Right kidney (tissue), 9 donors: ENCODE measurements at places on chromosomes 6 and 20.

DNA sequence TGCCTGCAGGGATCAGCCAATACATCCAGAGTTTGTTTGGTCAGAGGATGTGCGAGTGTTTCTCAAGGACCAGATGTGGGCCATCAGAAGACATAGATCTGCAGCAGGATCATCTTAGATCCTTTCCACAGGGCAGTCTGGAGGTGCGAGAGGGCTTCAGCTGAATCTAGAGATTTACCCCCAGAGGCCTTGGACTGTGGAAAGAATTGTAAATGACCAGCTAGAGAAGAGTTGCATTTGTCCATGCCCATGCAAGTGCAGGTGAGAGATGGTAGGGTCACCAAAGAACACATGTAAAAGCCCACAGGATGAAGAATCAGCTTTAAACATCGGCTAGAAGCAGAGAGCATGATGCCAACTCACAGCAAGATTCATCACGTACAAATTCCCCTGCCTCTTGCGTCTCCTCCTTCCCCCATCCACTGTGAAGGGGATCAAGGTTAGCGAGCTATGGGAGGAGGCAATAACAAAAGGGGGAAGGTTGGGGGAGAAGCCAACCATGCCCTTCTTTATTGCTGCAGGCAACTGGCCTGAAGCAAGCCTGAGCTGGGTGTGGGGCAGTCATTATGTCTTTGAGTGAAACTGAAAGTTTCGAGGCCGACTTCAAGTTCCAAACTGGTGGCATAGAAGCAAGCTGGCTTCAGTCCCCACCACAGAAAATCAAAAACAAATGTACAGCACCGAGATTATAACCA is 83.5 kb downstream of the SCML4 start:
- no peak for DNase-seq

GRCh38 chr6:14228571-14228970 is 111.0 kb downstream of the CD83 start:
- no peak for DNase-seq

DNA sequence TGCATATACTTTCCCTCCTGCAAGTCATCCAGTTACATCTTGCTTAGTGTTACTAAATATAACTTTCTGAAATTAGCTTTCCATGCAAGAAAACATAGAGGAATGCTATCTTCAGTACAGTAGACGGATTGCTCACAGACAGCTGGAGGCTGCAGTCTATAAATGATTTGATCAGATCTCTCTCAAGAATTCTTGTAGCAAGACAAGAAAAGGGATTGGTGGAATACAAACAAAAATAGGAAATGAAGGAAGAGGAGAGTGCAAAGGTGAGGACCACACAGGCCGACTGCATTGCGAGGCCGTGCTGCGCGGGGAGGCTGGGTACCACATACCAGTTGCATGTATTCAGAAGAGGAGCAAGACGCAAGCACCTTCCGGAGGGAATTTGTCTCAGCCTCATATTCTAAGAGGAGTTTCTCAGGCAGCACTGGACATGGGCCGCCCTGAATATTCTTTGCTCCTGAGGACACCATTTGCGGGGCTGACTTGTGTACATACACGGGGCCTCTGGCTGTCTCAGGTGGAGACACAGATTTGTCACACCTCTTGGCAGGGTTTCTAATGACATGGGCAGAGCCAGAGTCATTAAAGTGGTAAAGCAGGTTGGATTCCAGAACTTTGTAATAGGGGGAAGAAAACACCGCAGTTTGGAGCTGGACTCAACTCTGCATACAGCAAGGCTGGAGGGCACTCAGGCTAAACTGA is 22.7 kb upstream of the KIF25 start:
- no peak for DNase-seq

DNA sequence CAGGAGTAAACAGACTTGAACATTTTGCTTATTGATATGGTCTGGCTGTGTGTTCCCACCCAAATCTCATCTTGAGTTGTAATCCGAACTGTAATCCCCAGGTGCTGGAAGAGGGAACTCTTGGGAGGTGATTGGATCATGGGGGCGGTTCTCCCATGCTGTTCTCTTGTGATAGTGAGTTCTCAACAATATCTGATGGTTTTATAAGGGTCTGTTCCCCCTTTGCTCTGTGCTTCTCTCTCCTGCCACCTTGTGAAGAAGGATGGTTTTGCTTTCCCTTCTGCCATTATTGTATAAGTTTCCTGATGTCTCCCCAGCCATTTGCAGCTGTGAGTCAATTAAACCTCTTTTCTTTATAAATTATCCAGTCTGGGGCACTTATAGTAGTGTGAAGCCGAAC is 40.0 kb downstream of the MYLIP start:
- no peak for DNase-seq

GRCh38 chr6:46888031-46888430 is 33.7 kb downstream of the ADGRF5 start:
- no peak for DNase-seq

DNA sequence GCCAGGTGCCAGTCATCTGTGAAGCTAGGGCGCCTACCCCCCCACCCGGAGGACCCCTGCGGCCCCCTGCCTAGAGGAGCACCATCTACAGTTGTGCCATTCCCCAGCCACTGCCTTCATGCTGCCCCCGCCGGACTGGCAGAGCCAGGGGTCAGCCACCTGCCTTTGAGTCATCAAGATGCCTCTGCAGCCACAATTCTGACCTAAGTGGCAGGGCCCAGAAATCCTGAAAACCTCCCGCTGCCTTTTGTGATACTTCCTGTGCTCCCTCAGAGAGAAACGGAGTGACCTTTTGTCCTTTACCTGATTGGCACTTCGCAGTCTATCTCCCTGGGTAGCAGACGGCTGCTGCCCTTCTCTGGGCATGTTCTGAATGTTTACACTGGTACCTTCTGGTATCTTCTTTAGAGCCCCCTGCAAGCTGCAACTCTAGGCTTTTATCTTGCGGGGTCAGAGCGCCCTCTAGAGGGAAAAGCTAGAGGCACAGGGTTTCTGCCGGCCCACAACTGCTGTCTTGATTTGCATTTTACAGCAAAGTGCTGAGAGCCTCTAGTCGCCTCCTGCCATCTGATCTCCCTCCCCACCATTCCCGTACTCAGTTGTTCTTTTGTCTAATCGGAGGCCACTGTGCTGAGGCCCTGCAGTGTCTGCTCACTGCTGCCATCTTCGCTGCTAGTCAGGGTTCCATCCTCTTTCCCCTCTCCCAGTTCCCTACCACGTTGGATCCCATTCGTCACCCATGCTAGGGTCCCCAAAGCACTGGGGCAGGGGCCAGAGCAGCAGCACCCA is 26.9 kb downstream of the SPATA2 start:
- DNase-seq, result peak; percentile 45

DNA sequence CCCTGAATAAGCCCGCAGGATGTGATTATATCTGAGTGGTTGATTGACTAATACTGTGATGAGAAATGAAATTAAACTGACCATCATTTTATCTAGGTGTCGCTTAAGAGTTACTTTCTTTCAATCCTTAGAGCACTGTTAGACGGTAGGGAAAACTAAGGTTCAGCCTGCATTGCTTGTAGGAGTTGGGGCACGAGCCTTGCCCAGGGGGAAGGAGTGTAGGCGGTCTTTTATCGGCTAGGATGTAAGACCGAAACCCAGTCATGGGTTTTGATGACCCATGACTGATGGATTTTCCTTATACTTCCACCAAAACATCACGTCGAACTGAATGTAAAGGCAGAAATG is 392 bp upstream of the TASP1 start:
- DNase-seq, result no peak

- no peak for DNase-seq
Measured at GRCh38 chr6:114936080-114936479, 593.3 kb upstream of the HS3ST5 start.

- DNase-seq, result no peak
Measured at GRCh38 chr6:113258771-113259170, 598.4 kb upstream of the MARCKS start.

GRCh38 chr6:42051268-42051653 is 937 bp downstream of the TAF8 start:
- no peak for DNase-seq

DNA sequence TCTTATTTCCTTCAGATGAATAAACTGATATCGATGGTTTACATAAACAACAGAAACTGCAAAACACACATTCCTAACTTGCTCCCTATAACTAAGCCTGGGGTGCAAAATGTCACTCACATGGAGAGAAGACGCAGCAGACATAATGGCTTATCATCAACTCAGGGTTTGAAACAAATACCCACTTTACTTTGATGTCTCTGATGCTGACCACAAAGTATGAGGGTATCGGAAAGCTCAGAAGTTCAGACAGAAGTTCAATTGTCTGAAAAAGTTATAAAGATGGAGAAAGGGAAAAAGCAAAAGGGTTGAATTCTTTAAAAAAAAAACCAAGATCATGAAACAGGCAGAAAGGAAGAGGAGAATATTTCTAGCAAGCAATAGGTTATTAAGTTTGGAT is 102.7 kb downstream of the FOXC1 start:
- no peak for DNase-seq

GRCh38 chr6:107539409-107539808 is 49.5 kb downstream of the SOBP start:
- no peak for DNase-seq

DNA sequence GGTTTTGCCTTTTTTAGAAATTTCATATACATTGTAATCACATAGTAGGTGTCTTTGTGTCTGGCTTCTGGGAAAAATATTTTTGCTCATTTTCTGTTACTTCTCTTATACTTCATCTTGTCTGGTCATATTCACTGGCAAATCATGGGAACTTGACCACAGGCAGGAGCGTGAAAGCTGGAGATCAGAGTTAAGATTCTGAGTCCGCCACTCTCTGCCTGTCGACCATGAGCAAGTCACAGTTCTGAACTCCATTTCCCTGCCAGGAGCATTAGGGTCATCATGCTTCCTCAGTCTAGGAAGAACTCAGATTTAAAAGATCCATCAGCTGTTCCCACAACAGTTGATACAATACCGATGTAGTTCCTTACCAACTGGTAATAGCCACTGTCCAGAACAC is 12.4 kb upstream of the SCGN start:
- no peak for DNase-seq

- no peak for DNase-seq
Measured at GRCh38 chr6:81938991-81939732, 186.7 kb upstream of the TENT5A start.

GRCh38 chr6:89081129-89081422 is 525 bp downstream of the PNRC1 start:
- no peak for DNase-seq

DNA sequence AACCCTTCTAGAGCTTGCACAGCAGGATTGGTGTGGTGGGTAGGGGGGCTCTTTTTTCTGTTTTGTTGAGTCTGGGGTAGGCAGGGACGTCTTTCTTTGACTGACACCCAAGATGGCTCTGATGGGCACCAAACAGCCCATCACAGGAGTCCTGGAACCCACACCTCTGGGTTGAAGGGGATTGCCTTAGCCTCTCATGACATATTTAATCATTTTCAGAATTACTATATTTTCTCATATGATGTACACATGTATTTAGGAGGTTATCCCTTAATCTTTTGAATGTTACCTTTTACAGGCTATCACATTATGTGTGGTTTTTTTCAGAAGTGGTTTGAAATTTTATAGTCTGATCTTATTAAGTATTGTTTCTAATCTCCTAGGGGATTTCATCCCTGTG is 64.6 kb downstream of the RPP40 start:
- DNase-seq, result no peak

DNA sequence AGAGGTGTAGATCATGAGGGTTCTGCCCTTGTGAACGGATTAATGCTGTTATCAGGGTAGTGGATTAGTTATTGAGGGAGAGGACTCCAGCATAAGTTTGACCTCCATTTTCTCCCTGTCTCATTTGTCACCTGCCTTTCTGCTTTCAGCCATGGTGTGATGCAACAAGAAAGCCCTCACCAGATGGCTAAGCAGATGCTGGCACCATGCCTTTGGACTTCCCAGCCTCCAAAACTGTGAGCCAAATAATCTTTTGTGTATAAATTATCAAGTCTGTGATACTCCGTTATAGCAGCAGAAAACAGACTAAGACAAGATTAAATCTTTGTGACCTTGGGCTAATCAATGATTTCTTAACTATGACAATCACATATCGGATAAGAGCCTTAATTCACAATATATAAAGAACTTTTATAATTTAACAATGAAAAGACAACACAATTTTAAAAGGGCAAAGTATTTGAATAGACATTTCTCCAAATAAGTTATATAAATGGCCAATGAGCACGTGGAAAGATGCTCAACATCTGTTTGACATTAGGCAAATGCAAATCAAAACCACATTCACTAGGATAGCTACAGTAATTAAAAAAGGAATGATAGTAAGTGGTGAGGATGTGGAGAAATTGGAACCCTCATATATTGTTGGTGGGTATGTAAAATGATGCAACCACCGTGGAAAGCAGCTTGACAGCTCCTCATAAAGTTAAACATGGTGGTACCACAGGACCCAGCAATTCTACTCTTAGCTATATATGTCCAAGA is 45.3 kb upstream of the IFNGR1 start:
- no peak for DNase-seq

DNA sequence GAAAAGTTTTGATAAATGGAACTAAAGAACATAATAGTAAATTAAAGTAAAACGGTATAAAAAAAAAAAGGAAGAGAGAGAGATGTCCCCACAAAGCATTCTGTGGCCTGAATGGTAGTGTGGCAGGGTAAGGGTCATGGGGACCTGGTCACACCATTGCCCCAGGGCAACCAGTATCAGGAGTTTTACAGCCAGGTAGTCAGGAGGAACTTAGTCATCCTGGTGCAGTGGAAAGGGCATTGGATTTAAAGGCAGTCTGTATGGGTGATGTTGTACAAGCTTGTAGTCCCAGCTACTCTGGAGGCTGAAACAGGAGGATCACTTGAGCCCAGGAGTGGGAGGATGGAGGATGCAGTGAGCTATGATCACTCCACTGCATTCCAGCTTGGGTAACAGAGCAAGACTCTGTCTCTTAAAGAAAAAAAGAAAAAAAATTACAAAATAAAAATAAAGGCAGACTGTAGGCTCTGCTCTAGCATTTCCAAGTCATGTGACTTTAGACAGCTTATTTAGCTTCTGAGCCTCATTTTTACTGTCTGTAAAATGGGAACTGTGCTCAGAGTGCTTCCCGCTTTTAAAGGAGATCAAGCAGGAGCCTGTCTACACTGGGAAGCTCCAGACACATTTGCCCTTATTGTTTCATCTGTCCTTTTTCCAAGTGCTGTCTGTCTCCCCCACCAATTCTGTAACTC is 112.8 kb upstream of the ARMC2 start:
- DNase-seq, result no peak

GRCh38 chr6:113894712-113895674 is 37.8 kb downstream of the MARCKS start:
- no peak for DNase-seq

DNA sequence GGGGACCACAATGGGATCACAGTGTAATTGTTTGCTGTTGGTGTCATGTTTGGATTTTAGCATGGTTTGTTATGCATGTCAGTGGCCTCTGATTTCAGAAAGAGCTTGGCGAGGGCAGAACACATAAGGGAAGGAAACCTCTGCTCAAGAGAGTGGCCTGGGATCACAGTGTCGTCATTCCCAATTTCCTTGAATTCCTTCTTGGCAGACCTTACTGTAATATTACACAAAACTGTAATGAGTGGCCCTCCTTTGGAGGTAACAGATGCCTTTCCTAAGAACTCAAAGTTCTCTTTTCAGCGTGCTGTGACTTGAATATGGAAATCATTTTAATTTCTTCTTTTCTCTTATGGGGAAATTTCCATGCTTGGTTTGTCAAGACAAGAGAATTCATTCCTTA is 46.9 kb downstream of the JAG1 start:
- DNase-seq, result no peak
